ENCODE measurements at places on chromosomes 13 and 19.

DNA sequence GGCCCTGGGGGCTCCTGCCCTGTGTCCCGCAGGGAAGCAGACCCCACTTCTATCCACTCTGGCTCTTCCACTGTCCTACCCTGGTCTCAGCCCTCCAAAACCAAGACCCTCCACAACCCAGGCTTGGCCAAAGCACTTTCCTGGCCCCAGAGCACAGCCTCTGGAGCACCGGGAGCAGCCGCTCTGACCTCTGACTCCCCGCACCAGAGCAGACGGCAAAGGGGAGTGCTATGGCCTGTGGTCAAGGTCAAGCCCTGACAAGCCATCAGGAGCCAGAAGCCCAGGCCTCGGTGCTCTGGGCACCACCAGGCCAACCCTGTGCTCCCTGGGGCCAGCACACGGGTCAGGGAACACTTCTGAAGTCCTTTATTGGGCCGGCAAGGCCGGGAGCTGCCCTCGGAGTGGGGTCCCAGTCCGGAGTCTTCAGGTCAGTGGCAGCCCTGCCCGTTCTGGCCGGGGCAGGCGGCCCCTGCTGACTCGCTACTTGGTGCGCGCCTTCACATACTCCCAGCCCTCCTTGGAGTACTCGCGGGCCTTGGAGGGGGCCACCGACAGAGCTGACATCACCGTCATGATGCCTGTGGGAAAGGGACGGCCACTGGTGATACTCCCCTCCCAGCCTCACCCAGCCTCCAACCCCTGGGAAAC lies 2.1 kb downstream of the MICOS13 start:
- no peak for DNase-seq

- DNase-seq: peak; percentile 64
Observed at GRCh38 chr13:27270594-27271520, at the start of gene RASL11A. TSS of gene RASL11A (plus strand) at chr13:27270830. CDS start at chr13:27270945, 115 bp downstream.

GRCh38 chr13:71148396-71148795 lies 718.6 kb downstream of the DACH1 start:
- DNase-seq: no peak

DNA sequence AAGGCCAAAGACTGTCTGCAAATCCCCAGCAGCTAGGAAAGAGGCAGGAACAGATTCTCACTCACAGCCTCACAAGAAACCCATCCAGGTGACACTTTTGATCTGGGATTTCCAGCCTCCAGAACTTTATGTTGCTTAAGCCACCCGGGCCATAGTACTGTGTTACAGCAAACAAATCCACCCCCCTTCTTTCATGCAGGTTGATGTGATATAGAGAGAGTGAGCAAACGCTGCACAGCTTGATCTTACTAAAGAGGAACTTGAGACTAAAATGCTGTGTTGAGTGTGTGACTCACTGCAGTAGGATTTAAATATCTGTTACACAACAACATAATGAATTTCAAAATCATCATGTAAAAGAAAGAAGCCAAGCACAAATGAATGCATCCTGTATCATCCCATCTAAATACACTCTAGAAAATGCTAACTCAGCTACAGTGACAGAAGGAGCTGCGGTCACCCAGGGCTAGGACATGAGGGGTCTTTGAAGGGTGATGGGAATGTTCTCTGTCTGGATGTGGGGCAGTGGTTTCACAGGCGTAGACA lies 32.2 kb downstream of the RCBTB2 start:
- DNase-seq: no peak

GRCh38 chr13:64074971-64075474 lies 2659.4 kb upstream of the PCDH20 start:
- no peak for DNase-seq

Measured in kidney glomerular epithelial cell (primary cell).